Stimulated activated CD4-positive, alpha-beta T cell treated with anti-CD3 and anti-CD28 coated beads, Interleukin-1b, Interleukin-23, amount 100 ng/mL, for 1 hour (primary cell): ENCODE measurements at places on chromosomes 11 and 22.

DNA sequence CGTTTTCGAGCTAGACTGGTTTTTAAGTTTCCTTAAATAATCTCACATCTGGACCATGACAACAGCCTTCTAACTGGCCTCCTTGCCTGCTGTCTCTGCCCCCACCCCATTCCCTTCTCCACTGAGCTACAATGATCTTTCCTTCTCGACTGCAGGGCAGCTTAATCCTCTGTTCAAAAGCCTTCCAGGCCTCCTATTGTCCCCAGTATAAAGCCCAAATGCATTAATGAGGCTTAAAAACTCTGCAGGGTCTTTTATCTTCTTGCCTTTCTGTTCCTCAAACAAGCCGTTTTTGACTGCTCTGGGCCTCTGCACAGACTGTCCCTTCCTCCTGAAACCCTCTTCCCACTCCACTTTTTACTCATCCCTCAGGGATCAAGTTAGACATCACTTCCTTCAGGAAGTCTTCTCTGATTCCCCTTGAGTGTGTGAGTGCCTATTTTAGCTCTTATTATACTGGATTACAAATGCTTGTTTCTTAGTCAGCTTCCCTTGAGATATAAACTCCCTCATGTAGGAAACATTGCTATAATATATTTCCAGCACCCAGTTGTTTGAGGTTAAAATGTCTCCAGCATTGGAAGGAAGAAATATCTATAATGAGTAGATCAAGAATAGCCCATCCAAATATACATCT, 23.6 kb upstream of the PAMR1 start:
- no peak for DNase-seq

- no peak for DNase-seq
Measured at GRCh38 chr22:47564651-47565434, 802.4 kb downstream of the TBC1D22A start.

GRCh38 chr11:24514219-24514594, 17.4 kb downstream of the LUZP2 start:
- no peak for DNase-seq

DNA sequence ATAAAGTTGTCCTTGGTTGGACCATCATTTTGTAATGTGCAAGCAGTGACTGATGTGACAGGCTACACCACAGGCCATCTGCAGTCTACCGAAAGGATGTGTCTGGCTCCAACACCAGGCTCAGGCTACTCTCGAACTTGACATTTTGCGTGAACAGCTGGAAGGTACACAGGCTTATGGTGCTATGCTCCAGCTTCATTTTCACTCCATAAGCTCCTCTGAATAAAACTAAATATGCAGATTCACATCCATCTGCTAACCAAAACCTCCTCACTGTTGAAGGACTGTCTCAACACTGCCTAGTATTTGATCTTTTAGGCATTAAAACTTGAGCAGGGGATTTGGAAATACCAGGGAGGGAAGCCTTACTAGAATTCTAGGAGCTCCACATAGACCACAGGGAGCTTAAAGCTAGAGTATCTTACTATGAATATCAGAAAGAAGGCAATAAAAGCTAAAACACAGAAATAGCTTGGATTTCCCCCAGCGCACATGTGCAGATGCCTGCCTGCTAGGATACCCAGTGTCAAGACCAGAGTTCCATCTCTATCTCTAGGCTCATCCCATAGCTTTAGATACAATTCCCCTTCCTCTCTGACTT, 383.9 kb upstream of the FAT3 start:
- no peak for DNase-seq

DNA sequence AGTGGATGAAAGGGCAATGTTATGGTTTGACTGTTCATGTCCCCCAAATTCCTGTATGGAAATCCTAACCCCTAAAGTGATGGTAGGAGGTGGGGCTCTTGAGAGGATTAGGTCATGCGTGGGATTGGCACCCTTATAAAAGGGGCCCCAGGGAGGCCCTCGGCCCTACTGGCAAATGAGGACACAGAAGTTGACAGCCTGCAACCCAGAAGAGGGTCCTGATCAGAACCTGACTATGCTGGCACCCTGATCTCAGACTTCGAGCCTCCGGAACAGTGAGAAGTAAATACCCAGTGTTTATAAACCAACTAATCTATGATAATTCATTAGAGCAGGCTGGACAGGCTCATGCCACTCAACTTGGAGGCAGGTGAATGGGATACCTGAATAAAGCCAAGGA, 8.7 kb downstream of the IFITM10 start:
- no peak for DNase-seq

GRCh38 chr11:100575860-100576717, 111.0 kb upstream of the ARHGAP42 start:
- no peak for DNase-seq

GRCh38 chr22:43183496-43184277, 3.2 kb downstream of the TTLL12 start:
- no peak for DNase-seq

DNA sequence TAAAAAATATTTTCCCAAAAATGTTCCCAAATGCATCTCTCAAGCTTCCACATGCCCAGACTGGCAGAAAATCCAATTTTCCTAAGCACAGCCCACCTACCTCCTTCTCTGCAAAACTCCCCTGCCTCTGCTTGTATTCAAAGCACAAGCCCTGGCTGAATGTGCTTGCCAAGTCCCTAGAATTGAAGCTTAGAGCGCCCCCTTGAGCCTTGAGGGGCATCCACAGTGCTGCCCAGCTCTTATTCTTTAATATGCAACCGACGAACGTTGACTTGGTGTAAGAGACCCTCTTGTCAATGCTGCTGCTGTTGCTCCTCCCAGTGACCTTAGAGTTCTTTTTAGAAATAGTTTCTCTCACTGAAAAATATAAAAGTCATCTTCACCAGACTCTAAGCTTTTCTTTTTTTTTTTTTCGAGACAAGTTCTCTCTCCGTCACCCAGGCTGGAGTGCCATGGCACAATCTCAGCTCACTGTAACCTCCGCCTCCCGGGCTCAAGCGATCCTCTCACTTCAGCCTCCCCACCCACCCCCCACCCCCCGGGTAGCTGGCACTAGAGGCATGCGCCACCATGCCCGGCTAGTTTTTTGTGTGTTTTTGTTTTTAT, 63.5 kb upstream of the CAPRIN1 start:
- DNase-seq, result peak; percentile 44

GRCh38 chr11:125365196-125365931, 130.7 kb downstream of the FEZ1 start:
- no peak for DNase-seq

- DNase-seq, result no peak
Measured at GRCh38 chr11:66566221-66566620, 2.2 kb downstream of the CTSF start.

- no peak for DNase-seq
Measured at GRCh38 chr11:108838102-108838791, 173.4 kb downstream of the DDX10 start.

DNA sequence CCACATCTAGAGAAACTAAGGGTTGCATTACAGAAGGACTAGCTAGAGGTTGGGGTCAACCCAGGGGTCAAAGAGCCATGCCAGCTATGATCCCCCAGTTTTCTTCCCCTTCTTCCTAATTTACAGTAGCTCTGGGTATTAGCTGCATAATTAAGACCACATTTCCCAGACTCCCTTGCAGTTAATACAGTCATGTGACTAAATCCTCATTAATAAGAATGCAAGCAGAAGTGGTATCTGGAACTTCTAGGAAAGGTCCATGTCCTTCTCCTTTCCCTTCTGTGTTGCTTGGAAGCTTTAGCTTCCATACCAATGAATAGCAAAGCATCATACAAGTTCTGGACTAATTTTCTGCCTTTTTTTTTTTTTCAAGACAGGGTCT, 19.1 kb upstream of the LMO2 start:
- no peak for DNase-seq

DNA sequence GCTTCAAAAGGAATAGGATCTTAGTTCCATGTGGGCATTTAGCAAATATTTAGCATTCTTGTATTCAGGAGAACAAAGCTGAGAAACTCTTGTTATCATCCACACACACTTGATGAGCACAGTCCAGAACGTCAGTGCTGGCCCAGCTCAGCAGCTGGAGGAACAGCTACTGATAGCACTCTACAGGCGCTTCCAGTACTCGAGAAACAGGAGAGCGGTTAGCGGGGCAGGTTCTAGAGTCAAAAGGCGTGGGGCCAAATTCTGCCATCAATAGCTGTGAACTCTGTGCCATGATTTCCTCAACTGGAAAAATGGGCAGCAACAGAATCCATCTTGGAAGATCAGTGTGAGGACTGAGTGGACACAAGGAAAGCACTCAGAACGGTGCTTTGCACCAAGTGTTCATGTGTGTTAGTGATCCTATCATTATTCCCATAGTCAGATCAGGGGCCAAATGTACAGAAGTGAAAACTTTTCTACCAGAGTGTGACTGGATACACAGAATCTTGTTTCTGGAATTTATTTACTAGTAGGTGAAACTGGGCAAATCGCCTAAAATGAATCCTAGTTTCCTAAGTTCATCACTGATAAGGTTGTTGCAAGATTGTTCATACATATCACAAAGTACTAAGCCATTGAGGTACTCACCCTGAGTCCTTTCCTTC, 3.2 kb downstream of the JOSD1 start:
- no peak for DNase-seq
